ENCODE measurements at places on chromosomes 5 and 9. TPM values are rescaled to one million over a fixed set of nuclear protein-coding genes. Genes with fewer than 3 reads are reported as not detected.

The PCDHGA3 gene
- total RNA-seq: not detected

The PKD2L2 gene
- total RNA-seq: not detected

The ZCCHC7 gene
- total RNA-seq: 26.8 TPM

The SPOCK1 gene
- total RNA-seq: not detected

The GAS1 gene
- total RNA-seq: 0.31 TPM

The TAS2R1 gene
- not detected for total RNA-seq

The OR1J2 gene
- not detected for total RNA-seq

The TAF11L6 gene
- not detected for total RNA-seq

GRCh38 chr9:68742333-68742730 is 37.3 kb downstream of the PIP5K1B start:
- H3K36me3 ChIP-seq: no peaks in the 10 kb centered on the region
- DNase-seq: no peak
- H3K4me3 ChIP-seq: no peak overlapping the region
- H3K4me1 ChIP-seq: no peaks in the 10 kb centered on the region

DNA sequence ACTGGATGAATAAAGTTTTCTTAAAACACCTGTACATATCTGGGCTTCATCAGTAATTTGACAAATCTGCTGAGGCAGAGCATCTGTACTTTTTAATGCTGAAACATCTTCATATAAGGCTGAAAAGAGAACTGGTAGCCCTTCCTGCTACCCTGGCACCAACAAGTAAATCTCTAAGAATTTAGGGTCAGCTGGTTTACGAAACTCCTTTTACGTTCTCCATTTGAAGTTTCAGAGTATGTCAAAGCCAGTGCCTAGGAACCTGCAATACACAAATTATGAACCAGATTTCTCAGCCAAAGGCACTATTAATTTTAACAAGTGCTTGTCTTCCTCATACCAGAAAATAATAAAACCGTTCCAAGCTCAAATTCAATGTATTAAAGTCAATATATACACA is 3.8 kb downstream of the ZFAND5 start:
- peak overlapping the region; percentile 39 for H3K27ac ChIP-seq
- H3K36me3 ChIP-seq: peaks cover 46% of the 10 kb centered on the region
- no peak overlapping the region for H3K4me3 ChIP-seq
- no peak for DNase-seq

GRCh38 chr5:61817472-61818326 is 485.6 kb downstream of the ZSWIM6 start:
- H3K36me3 ChIP-seq: no peaks in the 10 kb centered on the region
- no peak for DNase-seq
- H3K27ac ChIP-seq: no peak overlapping the region
- no peak overlapping the region for H3K4me3 ChIP-seq

DNA sequence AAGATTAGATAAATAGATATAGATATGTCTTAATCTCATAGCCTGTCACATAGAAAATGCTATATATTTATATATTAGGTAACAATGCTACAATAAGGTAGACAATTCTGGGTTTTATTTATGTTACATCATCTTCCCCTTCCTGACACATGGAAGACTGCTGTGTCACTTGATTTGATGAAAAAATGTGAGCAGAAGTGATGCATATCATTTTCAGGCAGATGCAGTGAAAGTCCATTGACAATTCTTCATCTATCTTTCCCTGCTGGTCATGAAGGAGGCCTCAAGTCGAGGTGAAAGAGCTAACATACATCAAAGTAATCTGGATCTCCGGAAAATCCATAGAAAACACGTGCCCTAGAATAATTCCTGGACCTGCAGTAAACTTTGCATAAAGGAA is 57.8 kb upstream of the CHD1 start:
- no peak overlapping the region for H3K4me3 ChIP-seq
- no peaks in the 10 kb centered on the region for H3K36me3 ChIP-seq
- peaks cover 5% of the 10 kb centered on the region for H3K4me1 ChIP-seq

DNA sequence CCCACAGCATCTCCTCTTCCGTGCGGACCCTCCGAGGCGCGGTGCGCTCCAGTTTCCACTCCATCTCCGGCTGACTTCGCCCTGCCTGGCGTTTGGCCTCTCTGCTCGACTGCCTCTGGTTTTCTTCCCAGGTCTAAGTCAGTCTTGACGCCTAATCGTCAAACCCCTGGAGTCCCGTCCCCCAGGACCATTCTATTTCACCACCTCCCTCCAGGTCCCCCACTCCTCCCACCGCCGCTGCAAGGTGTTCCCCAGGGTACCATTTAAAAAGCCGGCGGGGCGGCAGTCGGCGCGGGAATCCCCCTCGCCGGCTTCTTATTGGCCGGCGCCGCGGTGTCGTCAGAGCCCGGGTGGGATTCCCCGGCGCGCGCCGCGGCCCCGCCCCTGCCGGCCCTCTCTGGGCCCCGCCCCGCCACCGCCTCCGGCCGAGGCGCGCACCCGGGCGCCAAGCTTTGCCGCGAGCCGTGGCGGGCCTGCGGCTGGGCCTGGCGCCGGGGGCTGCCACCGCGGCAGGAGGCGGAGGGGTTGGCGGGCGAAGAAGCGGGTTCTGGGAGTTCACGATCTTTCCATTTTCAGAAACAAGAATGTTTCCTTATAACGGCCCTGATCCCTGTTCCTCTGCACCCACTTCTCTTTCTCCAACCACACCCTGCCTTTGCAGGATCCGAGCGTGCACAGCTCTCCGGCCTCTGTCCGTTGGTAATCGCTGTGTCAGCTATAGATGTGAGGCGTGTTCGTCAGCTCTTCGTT is at the start of gene CDC20B:
TSS of gene CDC20B (minus strand) at position 241 of the 750 bp plus-strand sequence. CDS start at position 64, 177 bp downstream.
- H3K27me3 ChIP-seq: peaks cover 60% of the 10 kb centered on the region
- peak; percentile 78 for DNase-seq
- H3K27ac ChIP-seq: no peak within 1 kb of the TSS
- peak within 1 kb of the TSS; percentile 80 for H3K4me3 ChIP-seq
- H3K36me3 ChIP-seq: no peaks in the 10 kb centered on the region
- H3K4me1 ChIP-seq: peaks cover 42% of the 10 kb centered on the region

GRCh38 chr5:51566953-51567352 is 183.7 kb downstream of the ISL1 start:
- H3K27me3 ChIP-seq: no peaks in the 10 kb centered on the region
- no peaks in the 10 kb centered on the region for H3K36me3 ChIP-seq
- H3K4me3 ChIP-seq: no peak overlapping the region
- no peak overlapping the region for H3K27ac ChIP-seq
- no peaks in the 10 kb centered on the region for H3K4me1 ChIP-seq
- no peak for DNase-seq

GRCh38 chr5:52356311-52356918 is 431.3 kb upstream of the ITGA1 start:
- H3K4me1 ChIP-seq: no peaks in the 10 kb centered on the region
- no peak overlapping the region for H3K27ac ChIP-seq
- H3K27me3 ChIP-seq: no peaks in the 10 kb centered on the region
- DNase-seq: no peak
- no peaks in the 10 kb centered on the region for H3K36me3 ChIP-seq

- no peak for DNase-seq
- H3K36me3 ChIP-seq: no peaks in the 10 kb centered on the region
- peaks cover 15% of the 10 kb centered on the region for H3K4me1 ChIP-seq
- H3K27ac ChIP-seq: no peak overlapping the region
Observed at GRCh38 chr9:133956520-133957076, 35.5 kb downstream of the VAV2 start.

DNA sequence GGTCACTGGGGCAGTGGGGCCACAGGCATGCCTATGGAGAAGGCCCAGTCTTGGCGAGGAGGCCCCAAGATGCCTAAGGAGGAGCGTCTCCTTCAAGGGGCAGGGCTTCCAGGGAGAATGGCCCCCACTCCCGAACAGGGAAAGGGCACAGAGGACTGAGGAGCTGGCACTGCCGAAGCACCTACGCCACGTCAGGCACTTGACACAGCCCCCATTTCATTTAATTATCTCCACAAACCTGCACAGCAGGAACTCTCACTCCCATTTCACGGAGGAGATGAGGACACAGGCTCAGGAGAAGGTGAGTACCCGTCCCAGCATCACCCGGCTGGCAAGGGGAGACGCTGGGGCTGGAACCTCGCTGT is 26.0 kb downstream of the EGR1 start:
- peaks cover 19% of the 10 kb centered on the region for H3K27me3 ChIP-seq
- H3K4me3 ChIP-seq: peak overlapping the region; percentile 5
- DNase-seq: no peak
- H3K27ac ChIP-seq: no peak overlapping the region

GRCh38 chr9:112819635-112820496 is 69.3 kb downstream of the SNX30 start:
- no peak overlapping the region for H3K27ac ChIP-seq
- no peak overlapping the region for H3K4me3 ChIP-seq

- no peaks in the 10 kb centered on the region for H3K27me3 ChIP-seq
- no peak overlapping the region for H3K27ac ChIP-seq
- H3K4me3 ChIP-seq: no peak overlapping the region
- no peak for DNase-seq
- H3K36me3 ChIP-seq: no peaks in the 10 kb centered on the region
Observed at GRCh38 chr9:90878562-90878961, 76.9 kb downstream of the SYK start.

DNA sequence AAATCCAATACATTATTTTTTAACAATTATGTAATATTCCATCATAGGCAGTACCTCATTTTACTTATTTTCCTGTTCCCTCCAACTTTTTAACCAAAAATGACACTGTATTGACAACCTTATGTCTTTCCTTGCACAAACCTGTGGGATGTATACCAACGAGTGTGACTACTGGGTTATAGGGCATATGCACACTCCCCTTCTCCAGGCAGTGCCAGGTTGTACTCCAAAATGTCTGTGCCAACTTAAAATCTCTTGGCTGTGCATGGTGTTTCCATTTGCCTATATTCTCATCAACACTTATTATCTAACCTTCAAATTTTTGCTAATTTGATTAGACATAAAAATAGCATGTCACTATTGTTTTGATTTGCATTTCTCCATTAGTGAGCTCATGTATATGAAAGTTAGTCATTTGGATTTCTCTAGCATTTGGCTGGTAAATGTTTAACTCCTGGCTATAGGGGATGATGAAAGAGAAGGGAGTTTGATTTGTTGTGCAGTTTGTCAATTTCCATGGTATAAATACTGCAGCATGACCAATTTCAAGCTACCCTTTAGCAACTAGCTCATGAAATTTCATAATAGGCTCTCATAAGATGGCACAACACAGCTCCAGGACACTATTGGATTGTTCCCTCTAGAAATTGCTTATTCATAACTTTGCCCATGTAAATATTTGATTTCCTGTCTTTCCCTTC is 129.9 kb downstream of the BAAT start:
- H3K4me1 ChIP-seq: no peaks in the 10 kb centered on the region
- no peak overlapping the region for H3K27ac ChIP-seq
- DNase-seq: no peak
- no peaks in the 10 kb centered on the region for H3K36me3 ChIP-seq

DNA sequence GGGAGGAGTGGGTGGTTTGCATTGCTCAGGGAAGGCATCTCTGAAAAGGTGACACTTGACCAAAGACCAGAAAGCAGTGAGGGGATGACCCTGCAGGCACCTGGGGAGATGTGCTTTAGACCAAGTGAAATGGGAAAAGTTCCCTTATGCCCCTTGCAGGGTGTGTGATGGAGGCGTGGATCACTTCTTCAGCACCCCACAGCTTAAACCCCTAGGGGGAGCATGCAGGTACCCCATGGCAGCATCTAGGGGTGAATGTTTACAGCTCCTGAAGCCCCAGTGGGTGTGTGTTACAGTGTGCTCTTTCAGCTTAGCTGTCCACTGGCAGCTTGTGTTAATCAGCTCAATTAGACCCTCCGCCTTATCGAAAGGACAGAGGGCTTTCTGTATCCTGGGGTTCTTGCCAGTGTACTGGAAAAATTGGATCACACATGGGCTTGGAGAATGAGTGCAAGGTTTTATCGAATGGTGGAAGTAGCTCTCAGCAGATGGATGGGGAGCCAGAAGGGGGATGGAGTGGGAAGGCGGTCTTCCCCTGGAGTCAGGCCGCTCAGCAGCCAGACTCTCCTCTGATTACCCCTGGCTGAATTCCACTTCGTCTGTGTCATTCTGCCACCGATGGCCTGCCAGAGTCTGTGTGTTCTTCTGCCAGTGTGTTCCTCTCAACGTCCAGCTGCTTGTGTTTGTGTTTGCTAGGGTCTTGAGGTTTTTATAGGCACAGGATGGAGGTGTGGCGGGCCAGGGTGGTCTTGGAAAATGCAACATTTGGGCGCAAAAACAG is 6.3 kb downstream of the BHMT2 start:
- no peak overlapping the region for H3K27ac ChIP-seq
- H3K4me1 ChIP-seq: no peaks in the 10 kb centered on the region

- H3K27ac ChIP-seq: no peak overlapping the region
- no peaks in the 10 kb centered on the region for H3K36me3 ChIP-seq
- no peak overlapping the region for H3K4me3 ChIP-seq
Observed at GRCh38 chr5:36570301-36571095, 35.9 kb upstream of the SLC1A3 start.

DNA sequence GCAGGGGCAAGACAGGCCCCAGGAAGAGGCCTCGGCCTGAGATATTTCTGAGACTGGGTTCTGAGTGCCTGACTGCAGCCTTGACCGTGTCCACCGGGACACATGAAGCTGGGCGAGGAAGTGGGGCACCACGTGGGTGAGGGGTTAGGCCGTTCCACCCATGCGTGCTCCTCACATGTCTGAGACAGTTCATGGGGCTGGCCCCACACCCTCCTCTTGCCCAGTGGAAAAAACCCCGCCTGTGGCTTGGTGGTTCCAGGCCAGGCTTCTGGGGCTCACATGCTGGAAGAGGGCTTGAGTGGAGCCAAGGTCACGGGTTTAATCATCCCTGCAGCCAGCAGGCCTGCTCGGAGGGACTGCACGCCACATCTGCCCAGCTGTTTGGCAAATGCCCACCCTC is 11.4 kb downstream of the HMCN2 start:
- H3K4me3 ChIP-seq: no peak overlapping the region
- DNase-seq: no peak
- H3K27me3 ChIP-seq: peaks cover 21% of the 10 kb centered on the region
- no peaks in the 10 kb centered on the region for H3K36me3 ChIP-seq
- no peaks in the 10 kb centered on the region for H3K4me1 ChIP-seq
- no peak overlapping the region for H3K27ac ChIP-seq

- DNase-seq: no peak
- H3K4me1 ChIP-seq: no peaks in the 10 kb centered on the region
- H3K27ac ChIP-seq: no peak overlapping the region
- H3K4me3 ChIP-seq: no peak overlapping the region
Observed at GRCh38 chr9:29640507-29640906, 2067.2 kb upstream of the C9orf72 start.

- DNase-seq: no peak
- no peak overlapping the region for H3K4me3 ChIP-seq
- H3K4me1 ChIP-seq: no peaks in the 10 kb centered on the region
Observed at GRCh38 chr5:88718736-88719135, 164.2 kb downstream of the MEF2C start.

GRCh38 chr9:5644501-5644900 is 15.6 kb downstream of the RIC1 start:
- peak overlapping the region; percentile 10 for H3K27ac ChIP-seq
- peaks cover 38% of the 10 kb centered on the region for H3K36me3 ChIP-seq
- peaks cover 36% of the 10 kb centered on the region for H3K4me1 ChIP-seq
- no peak overlapping the region for H3K4me3 ChIP-seq

GRCh38 chr9:84343111-84343521 is 2.6 kb upstream of the SLC28A3 start:
- no peaks in the 10 kb centered on the region for H3K36me3 ChIP-seq
- no peak for DNase-seq
- H3K27ac ChIP-seq: no peak overlapping the region
- peaks cover 2% of the 10 kb centered on the region for H3K27me3 ChIP-seq

- DNase-seq: peak; percentile 37
- peaks cover 1% of the 10 kb centered on the region for H3K36me3 ChIP-seq
- H3K27me3 ChIP-seq: no peaks in the 10 kb centered on the region
- H3K27ac ChIP-seq: no peak overlapping the region
- peaks cover 12% of the 10 kb centered on the region for H3K4me1 ChIP-seq
- no peak overlapping the region for H3K4me3 ChIP-seq
Observed at GRCh38 chr5:10695055-10695649, 65.9 kb downstream of the DAP start.

Measured in activated CD4-positive, alpha-beta memory T cell treated with anti-CD3 and anti-CD28 coated beads for 36 hours (primary cell).